ENCODE measurements at places on chromosomes 6 and 20.

GRCh38 chr6:170416959-170417606 lies 110.5 kb downstream of the FAM120B start:
- no peak for ATAC-seq

GRCh38 chr6:96816301-96816817 lies 20.9 kb downstream of the GPR63 start:
- ATAC-seq, result no peak

GRCh38 chr6:137002505-137002904 lies 42.3 kb downstream of the IL20RA start:
- ATAC-seq, result no peak

DNA sequence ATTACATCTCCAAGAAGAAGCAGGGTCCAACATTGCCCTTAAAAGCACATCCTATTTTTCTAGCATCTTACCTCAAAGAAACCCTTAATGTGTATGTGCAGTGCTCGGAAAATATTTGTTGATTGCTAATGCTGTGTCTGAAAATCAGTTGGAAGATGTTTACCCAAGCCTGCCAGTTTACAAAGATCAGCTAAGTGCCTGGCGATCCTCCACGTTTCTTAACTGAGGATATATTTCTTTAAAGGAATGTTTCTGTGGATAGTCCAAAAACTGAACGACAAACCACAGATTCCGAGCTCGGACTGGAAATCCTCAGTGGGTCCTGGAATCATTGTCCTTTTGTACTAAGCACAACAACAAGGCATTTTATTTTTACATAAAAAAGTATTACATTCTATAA lies 595.7 kb upstream of the ARID1B start:
- ATAC-seq, result no peak

DNA sequence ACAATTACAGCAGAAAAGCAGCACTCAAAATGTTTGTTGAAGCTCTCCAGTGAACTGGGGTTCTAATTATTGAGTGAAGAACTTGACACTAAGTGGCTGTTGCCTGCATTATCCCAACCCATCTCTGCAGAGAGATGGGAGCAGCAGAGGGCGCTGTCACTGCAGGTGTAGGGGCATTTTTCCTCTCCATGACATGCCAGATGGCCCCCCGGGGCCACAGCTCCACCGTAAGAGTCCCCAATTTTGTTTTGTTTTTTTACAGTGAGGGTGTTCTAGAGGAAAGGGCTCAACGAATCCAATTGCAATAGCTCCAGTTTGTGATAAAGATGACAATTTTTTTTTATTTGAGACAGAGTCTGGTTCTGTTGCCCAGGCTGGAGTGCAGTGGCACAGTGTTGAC lies 1.9 kb upstream of the FUCA2 start:
- ATAC-seq, result no peak

DNA sequence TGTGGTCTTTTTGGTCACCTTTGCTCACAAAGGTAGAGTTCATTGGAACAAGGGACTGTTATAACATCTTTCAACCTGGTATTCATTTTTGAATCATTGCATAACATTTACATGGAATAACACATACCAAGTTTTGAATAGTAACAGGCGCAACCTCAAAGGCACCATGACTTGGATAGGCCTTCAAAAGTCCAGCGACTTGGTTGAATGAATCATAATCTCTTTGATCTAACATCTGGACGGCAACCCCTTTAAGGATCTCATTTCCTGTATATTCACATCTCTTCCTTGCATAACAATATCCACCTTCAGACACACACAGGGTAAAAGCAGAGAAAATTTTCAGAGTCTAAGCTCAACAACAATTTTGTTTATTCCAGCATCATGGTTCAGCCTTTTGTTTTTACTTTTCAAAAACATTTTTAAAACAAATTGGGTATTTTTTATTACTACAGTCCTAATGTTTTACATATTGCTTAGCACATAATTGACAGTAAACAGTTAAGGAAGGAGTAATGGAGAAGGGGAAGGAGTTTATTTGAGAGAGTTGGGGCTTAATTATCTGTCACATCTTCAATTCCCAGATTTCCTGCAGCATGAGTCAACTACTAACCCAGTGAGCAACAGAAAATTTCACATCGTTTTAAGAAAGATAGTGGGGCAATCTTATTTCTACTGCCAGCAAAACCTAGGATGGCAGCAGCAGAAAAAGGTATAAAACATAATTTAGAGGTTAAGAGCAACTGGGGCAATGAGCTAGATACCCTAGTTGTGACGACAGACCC lies 41.8 kb upstream of the F13A1 start:
- ATAC-seq, result no peak

DNA sequence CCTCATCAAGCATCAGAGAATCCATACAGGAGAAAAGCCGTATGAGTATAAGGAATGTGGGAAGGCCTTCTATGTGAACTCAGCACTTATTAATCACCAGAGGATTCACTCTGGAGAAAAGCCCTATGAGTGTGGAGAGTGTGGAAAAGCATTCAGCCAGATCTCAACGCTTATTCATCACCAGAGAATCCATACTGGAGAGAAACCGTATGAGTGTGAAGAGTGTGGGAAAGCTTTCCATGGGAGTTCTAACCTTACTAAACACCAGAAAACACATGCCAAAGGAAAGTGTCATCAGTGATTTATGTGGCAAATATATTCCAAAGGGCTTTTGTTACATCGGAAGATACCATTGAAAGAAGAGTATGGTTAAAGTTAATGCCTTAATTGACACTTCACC lies 25.4 kb downstream of the ZKSCAN8 start:
- ATAC-seq, result no peak

GRCh38 chr20:2303673-2304072 lies 7.9 kb downstream of the TGM3 start:
- no peak for ATAC-seq
